RWPE1 (cell line): ENCODE measurements at places on chromosomes 5 and 9.

DNA sequence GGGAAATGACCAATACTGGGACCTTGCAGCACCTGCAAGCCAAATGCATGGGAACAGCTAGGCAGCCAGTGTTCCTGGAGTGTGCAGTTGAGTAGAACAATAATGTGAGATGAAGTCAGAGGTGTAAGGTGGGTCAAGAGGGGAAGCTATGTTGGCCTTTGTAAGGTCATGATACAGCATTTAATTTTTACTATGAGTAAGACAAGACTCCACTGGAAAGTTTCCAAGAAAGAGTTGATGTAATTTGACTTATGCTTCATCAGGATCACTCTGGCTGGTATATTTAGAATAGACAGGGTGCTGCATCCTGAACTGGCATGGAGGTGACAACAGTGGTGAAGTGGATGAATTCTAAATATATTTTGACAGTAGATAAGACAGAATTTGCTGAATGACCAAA lies 744.8 kb downstream of the KCTD16 start:
- DNase-seq: no peak

- DNase-seq: no peak
These were observed 97.7 kb upstream of the SLC12A2 start for GRCh38 chr5:127985811-127986325.

DNA sequence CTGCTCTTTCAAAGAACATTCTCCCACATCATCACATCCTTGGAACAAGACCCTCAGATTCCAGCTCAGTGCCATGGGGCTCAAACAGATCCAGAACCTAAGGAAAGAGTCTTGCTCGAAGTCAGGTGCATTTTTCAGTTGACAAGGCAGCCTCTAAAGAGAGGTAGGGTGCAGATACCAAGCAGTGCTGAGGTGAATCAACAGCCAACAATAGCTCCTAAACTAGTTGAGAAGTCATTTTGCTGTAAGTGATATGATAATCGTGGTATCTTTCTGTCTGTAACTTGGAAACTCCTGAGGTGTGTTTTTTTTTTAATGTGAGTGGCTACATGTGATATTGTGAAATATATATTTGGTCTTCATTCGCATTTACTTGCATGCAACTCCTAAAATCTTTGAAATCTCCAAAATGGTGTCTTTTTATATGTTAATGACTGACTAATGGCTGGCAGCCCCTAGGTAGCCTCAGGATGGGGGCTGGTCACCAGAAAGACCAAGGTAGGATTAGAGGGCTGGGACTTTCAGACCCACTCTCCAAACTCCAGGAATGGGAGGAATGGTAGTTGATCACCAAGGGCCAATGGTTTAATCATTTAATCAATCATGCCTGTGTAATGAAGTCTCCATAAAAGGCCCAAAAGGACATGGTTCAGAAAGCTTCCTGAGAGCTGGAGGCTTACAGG lies 96.6 kb downstream of the SERINC5 start:
- no peak for DNase-seq

GRCh38 chr5:83095957-83096539 lies 18.7 kb downstream of the XRCC4 start:
- DNase-seq: peak; percentile 95

DNA sequence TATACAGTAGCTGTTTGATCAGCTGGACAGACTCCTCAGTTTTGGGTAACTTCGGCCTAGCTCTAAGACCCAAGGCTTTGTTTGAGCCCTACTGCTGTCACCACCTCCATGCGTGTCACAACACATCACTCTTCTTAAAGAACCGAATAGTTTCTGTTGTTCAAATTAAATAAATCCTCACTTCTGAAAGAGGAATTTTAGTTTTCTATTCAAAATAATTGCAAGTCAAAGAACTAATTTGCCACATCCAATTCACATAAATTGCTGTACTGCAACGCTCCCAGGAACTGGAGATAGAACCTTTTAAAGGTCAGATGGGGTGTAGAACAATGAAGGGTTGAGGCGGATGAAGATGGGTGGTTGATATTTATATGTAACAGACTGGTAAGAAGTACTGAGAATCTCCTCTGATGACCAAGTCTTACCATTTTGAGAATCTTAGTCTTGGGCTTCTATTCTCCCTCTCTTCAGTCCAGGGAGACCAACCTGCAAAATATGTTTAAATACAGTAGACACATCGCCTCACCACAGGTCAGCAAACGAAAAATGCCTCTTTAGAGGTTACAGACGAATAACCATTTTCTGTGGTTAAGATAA lies 1.6 kb downstream of the NREP start:
- no peak for DNase-seq

DNA sequence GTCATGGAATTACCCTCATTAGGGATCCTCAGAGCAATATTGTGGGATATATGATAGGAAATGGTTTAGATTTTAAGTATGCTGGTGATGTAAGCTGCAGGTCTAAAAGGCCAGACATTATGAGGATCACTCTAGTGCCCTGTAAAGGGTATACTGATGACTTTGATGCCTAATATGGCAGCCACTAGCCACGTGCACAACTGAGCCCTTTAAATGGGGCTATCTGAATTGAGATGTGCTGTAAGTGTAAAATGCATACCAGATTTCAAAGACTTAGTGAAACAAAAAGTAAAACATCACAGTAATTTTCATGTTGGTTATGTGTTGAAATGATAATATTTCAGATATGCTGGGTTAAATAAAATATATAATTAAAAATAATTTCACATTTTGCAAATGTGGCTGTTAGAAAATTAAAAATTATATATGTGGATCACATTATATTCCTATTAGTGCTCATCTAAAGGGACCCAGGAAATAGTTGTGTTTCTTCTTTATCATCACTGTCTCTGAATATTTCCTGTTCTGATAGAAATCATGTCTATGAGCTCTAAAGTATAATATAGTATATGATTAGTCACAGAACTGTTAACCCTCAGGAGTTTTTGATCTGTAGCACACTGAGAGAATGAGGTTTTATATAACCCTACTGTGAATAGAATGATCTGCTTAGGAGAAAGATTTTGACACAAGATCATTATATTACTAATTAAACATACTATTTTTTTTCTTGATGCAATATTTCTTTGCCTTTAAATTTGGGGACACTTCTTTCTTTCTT lies 50.1 kb downstream of the OSTF1 start:
- DNase-seq: no peak

GRCh38 chr5:125835293-125836172 lies 587.7 kb upstream of the GRAMD2B start:
- DNase-seq: peak; percentile 38

GRCh38 chr9:116574027-116574679 lies 113.0 kb upstream of the TRIM32 start:
- no peak for DNase-seq

GRCh38 chr9:92590377-92590776 lies 54.6 kb upstream of the ECM2 start:
- no peak for DNase-seq

- DNase-seq: no peak
These were observed 141.9 kb downstream of the MAPKAP1 start for GRCh38 chr9:125565126-125565525.

DNA sequence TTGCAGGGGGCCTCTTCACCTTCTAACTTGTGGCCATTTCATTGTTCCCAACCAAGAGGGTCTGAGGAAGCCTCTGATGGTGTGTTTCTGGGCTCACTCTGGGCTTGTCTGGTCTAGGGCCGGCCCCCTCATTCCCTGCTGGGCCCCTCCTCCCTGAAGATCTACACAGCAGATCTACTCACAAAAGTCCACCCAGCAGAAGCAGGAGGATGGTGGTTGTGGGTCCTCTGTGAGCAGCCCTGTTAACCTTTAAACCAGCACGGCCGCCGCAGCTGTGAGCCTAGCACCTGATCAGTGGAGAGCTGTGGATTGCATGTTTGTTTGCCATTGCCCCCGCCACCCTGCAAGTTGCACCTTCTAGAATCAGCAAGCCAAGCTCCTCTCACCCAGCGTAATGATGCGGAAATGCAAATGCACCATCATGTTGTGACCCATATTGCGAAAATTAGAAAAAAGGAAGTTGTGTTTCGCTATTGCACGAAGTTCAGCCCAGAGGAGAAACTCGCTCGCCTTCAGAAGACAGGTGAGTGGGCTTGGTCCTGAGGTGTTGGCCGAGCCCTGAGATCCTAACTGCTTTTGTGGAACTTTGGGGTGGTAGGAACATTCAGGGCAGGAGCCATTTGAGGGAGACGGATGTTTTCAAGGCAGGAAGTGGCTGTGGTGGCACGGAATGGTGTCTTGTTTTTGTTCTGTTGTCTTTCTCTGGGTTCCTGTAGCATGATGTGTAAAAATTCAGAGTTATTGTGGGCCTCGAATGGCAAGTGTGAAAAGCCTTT lies 16.7 kb downstream of the FGD3 start:
- no peak for DNase-seq

GRCh38 chr9:129770741-129771140 lies 17.9 kb upstream of the PTGES start:
- DNase-seq: no peak

DNA sequence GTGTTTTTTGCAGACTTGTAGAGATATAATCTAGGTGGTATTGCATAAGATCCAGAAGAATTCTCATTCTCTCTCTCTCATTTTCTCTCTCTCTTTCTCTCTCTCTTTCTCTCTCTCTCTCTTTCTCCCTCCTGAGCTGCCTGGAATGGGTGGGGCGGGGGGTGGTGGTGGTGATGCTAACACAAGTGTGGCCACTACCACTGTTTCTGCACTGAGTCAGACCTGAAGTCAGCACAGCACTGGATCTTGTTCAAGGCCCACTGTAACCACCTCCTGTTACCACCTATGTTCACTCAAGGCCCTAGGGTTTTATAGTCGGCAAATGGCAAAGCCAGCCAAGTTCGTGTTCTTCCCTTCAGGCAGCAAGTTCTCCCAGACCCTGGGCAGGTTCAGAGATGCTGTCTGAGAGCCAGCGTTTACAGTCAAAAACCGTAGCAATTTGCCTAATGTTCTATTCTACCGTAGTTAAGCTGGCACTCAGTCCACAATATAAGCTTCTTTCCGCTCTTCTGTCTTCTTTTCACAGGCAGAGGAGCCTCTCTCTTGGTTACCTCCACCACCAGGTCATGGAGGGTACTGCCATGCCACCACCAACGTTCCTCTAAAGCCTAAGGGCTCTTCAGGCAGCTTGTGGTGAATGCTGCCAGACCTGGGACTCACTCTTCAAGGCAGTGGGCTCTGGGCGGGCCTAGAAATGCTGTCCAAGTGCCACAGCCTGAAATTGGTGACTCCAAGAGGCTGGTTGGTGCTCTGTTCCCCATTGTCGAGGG lies 235.7 kb upstream of the PRR16 start:
- no peak for DNase-seq

DNA sequence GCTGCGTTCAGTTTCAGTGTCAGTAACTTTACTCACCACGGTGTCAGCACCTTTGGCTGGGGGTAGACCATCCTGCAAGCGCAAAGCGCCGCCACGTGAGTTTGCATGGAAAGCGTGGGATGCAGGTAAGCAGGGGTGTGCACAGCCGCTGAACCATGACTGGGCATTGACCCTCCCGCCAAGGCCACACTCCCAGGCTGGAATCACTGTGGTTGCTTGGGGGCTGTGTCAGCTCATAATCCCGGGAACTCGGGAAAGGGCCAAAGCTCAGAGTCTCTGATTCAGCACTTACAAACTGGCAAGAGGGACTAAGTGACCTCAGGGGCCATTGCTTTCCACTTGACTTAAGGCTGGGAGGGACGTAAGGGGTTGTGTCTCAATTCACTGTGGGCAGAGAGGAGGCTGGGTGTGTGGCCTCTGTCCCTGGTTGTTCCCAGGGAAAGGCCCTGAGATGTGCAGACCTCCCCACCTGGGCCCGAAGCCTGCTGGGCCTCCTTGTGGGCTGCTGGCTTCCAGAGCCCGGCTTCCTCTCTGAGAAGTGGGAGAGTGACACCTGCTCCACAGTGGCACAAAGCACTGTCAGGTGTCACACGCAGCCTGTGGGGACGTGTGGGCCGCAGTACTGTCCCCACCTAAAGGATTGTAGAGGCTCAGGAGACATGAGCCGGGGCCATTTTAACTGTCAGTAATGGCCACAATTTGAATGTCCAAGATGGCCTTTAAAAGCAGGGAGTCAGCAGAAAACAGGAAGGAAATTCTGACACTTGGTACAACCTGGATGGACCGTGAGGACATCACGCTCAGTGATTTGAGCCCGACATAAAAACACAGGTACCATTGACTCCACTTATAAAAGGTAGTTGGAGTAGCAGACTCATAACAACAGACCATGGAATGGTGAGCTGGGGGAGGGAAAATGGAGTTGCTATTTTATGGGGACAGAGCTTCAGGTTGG lies 16.7 kb downstream of the ABO start:
- no peak for DNase-seq

DNA sequence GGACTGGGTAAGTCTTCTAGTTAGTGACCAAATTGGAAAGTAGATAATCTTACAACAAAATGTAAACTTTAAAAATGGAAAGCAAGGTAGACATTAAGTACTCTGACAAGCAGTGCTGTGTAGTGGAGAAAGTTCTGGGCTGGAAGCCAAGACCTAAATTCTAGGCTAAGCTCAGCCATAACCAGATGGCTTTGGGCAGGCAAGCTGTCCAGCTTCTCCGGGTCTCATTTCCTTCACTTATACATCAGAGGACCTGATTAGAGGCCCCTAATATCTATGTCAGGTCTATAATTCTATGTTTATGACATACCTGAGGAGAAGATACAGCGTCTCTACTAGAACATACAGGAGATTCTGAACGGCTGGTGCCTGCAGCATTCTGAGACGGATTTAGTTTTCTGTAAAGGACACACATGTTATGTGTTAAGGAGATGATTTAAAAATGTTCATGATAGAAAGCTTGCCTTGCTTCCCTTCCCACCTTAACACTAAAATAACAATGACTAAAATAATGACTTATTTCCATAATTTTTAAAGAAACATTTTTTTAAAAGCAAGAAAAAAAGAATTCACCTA lies 61.2 kb downstream of the ELL2 start:
- DNase-seq: no peak

DNA sequence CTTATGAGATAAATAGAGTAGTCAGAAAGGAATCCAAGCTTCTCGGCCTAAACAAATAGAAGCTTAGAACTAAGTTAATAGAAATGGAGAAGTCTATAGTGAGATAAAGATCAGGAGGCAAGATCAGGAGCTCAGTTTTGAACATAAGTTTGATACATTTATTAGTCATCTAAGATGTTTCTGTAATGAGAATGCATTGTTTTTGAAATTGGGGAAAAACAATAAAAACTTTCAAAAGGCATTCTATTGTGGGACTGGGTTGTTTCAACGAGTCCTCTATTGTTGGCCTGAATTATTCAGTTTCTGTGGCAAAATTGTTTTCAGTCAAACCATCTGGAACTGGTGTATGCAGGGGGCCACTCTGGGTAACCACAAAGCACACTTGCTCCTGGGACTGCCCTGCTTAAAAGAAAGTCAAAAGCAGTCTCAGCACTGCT lies 181.0 kb upstream of the CLINT1 start:
- no peak for DNase-seq

DNA sequence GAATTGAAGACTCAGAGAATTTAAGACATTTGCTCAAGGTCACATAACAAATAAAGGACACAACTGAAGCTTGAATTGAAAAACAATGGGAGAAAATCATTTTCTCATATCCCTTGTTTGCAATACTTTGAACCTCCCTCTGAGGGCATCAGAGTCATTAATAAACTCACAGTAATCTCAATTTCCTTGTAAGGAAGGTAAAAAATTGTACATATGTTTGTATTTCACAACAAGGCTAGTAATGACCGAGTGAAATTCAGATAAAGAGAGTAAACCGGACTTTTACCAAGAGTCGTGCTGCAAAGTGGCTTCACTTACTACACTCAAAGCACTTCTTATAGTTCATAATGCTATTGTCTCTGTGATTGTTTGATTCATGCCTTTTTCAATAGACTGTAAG lies 665.0 kb downstream of the NR2F1-AS1 start:
- peak; percentile 19 for DNase-seq
